NCI-H146 (cell line): ENCODE measurements at places on chromosomes 1 and 21.

DNA sequence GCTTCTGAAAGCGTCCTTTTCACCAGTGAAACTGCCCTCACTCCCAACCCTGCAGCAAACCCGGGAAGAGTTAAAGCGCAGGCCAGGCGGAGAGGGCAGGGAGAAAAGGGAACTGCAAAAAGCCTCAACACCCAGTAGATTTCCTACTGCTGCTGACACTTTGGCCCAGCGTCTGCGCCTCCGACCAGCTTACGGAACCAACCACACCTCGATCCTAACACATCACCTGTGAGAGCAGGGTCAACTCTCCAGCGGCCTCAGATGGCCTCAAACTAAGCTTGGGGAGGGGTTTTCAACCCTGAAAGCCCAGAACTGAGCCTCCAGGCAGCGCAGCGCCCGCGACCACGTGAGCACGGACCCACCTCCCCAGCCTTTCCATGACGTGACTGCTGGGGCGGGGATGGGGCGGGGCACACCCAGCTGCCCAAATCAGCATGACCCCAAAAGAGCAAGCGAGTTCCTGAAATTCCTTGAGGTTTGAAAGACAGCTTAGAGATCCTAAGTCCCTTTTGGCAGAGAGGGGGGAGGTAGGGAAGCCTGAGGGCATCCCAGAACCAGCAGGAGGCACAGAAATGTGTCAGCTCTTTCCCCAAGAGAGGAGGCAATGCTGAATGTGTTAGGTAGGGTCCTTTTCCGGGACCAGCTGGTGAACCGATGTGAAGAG is 59.1 kb downstream of the ITPKB start:
- no peak for DNase-seq

DNA sequence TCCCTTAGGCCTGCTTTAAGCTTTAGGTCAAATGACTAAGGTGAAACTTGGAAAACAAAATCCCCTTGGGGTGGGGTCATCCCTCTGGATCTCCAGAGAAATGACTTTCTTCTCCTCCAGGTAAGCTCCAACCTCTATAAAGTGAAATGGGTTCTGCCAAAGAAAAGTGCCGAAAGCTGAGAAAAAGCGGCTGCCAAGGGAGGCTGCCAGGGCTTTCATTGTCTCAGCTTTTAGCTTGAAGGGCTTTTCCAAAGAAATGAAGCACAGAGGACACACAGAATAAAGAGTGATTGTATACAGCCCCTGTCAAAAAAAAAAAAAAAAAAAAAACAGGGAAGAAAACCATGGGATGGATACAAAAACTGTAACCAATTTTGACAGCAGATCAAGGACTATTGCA is 126.9 kb downstream of the TGFBR3 start:
- DNase-seq = no peak

DNA sequence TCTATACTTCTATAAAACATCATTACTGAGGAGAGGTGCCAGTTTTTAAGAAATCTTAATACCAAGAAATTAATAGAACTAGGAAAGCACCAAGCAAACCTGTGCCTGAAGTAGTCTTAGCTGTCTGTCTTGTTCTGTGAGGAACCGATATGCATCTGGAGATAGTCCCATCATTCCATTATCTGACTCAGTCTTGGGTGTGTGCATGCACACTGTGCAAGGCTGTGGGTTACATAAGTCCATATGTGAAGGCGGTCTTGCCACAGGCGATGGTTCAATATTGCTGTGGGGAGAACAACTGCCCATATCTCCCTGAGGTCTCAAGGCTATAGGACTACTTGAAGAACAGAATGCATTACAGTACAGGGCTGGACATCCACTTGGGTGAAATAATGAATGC is 33.8 kb downstream of the STIL start:
- no peak for DNase-seq

- DNase-seq = no peak
Observed at GRCh38 chr1:83697961-83698360, 301.0 kb downstream of the TTLL7 start.

- DNase-seq = peak; percentile 73
Observed at GRCh38 chr1:235648407-235648907, 1.1 kb downstream of the GNG4 start.

- peak; percentile 31 for DNase-seq
Observed at GRCh38 chr1:11147197-11147770, 41.9 kb upstream of the ANGPTL7 start.

DNA sequence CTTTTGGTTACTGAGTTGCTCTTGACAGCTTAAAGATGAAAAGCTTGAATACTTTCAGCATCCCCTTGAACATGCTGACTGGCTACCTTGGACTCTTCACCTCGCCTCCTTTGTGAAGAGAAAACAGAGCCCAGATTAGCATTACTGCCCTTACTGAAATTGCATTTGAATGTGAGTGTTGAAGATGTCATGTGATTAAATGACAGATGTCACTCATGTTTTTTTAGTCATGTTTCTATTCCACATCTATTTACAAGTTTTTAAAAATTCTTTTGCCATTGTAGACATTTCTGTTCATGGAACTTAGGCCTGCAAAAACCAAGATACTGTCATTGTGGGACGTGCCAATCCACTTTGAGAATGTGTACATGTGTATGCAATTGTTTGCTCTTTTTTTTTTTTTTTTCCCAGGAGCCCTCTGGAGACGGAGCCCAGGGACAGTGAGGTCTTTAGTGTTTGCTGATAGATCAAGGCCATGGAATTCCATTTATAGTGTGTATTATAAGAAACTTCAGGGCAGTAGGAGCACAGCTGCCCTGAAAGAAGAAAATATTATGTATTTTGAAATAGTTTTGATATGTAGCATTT is 25.7 kb upstream of the IVNS1ABP start:
- DNase-seq = no peak

GRCh38 chr1:94115900-94116436 is 5.0 kb downstream of the ABCA4 start:
- DNase-seq = no peak

DNA sequence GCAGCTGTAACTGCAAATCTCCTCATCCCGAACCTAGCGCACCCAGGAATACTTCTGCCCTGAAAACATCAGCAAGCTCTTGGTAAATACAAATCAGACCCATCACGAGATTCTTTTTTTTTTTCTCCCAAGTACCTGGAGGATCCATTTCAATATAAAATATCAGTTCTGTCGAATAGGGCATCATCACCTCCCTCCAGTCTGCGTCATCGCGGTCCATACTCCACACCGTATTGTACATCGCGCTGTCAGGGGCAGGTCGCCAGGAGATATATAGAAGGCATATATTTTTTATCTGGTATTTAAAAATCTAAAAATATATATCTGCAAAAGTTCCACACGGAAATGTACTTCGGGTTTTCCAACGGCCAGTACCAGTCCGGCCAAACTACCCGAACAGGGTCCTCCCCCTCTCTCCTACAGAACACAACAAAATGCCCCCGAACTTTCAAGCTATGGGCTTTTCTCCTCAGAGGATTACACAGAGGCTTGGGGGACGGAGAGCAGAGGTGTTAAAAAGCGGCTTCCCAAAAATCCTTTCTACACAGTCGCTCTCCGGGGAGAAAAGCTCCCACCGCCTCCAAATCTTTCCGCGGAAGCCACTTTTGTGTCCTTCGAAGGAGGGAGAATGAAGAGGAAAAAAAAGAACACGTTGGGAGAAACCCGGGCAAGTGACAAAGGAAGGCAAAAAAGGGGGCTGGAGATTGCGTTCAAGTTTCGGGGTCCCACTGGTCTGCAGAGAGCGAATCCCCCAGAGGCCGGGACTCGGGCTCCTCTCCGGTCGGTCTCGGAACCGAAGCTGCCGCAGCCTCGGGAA is 509 bp downstream of the PIK3R3 start:
- DNase-seq = peak; percentile 50

DNA sequence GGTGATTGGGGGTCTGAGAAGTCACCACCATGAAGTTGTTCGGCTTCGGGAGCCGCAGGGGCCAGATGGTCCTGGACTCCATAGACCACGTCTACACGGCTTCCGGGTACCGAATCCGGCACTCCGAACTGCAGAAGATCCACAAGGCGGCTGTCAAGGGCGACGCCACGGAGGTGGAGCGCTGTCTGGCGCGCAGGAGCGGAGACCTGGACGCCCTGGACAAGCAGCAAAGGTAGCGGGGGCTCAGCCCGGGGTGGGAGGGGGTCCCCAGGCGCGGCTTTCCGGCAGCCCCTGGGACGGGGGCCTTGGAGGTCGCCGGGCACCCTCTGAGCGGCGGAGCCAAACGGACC is 146.5 kb downstream of the LIPI start:
- no peak for DNase-seq

DNA sequence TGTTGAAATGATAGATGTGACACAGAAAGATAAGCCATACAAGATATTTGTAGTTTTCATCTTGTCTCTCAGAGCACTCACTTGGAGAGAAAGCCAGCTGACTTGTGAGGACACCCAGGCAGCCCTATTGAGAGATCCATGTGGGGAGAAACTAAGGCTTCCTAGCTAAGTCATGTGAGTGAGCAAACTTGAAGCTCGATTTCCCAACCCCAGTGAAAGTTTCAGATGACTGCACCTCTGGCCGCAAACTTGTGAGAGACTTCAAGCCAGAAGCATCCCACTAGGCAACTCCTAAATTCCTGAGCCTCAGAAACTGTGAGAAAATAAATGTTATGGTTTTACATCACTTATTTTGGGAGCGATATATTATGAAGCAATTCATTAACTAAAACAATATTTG is 832.3 kb downstream of the LTN1 start:
- no peak for DNase-seq

DNA sequence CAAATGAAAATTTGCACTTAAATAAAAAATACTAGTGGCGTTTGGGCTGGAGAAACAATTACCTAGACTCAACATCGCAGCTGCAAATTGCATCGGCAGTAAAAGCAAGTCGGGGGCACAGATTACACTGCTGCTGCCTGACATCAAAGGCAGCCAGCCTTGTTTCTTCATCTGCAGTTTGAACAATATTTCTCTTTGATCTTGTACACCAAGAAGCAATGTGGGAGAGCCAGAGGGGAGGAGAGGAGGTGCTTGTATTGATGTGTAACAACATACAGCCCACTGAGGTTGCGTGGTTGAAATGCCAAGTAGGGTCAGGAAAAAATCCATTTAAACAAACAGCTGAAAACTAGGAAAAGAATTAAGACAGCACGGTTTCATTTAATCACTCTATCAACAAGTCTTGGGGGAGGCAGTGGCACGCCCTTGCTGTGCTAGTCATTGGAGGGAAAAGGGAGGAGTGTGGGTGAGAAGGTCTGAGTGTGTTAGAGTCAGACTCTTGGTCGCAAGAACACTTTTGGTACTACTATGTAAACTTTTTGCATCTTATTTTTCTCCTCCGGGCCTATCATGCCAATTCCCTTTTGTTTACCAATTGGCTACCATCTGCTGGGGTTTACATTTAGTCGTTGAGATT is 456.5 kb downstream of the OMA1 start:
- DNase-seq = no peak

DNA sequence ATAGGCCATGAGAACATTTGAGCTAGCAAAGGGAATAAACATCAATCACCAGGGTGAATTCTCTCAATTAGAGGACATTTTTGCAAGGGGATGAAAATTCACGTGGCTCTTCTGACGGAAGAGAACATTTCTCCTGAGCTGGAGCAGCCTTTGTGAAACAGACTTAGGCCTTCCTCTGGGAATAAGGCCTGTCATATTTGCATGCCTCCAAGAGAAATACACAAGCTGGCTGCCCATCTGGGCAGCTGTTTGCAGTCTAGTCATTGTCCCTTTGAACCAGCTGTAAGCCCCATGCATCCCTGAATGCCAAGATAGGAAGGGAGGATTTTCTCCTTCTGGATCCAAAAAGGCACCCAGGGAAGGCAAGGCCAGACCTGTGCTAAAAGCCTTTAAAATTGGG is 5.5 kb downstream of the LEMD1 start:
- DNase-seq = no peak

GRCh38 chr1:62194651-62195544 is at the start of gene L1TD1:
L1TD1 (plus strand) TSS chr1:62194849; CDS start chr1:62206629, 11,780 bp downstream.
- no peak for DNase-seq

GRCh38 chr21:38958940-38959691 is 153.4 kb downstream of the ETS2 start:
- no peak for DNase-seq

GRCh38 chr21:45644041-45644906 is 749 bp downstream of the PCBP3 start:
- no peak for DNase-seq

GRCh38 chr1:145993618-145994390 is 2.6 kb downstream of the TXNIP start:
- DNase-seq = no peak

- peak; percentile 75 for DNase-seq
Observed at GRCh38 chr1:209879539-209879938, 51.8 kb downstream of the UTP25 start.

GRCh38 chr1:28258628-28259251 is 578 bp upstream of the SESN2 start:
- no peak for DNase-seq

- no peak for DNase-seq
Observed at GRCh38 chr1:2391931-2392509, 379 bp downstream of the RER1 start.

GRCh38 chr21:32062591-32063227 is 189.9 kb downstream of the HUNK start:
- DNase-seq = no peak

DNA sequence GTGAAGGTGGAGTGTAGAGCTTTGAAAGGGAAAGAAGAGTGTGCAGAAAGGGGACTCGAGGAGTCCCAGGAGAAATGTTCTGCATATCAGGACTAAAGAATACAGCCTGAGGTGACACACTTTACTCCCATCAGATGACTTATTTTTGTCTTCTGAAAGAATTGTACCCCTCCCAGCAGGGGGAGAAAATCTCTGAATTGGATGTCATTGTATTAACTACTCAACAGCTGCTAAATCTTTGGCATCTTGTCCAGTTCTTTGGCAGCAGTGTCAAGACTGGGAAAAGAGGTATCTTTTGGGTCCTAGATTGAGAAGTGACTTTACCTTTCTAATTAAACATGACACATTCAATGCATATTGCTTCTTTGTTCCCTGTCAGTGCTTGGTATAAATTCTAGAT is 18.9 kb downstream of the UBE4B start:
- DNase-seq = no peak

DNA sequence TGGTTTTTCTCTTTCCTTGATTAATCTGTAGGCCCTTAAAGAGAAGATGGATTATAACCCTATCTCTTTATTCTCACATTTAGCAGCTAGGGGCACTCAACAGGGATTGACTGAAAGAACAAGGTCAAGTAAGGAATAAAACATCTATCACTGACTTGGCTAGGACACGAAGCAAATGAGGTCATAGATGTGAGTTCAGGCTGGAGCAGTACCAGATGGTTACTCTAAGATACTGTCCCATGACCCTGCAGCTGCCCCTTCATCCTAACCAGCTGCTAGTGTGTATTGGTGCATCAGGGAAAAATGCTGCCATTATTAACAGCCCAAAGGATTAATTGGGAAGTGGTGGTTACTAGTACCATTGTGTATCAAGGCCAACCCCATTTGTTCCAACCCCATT is 221.9 kb downstream of the CTH start:
- DNase-seq = no peak

GRCh38 chr1:35655196-35655595 is 13.9 kb upstream of the PSMB2 start:
- no peak for DNase-seq

GRCh38 chr1:230109895-230110667 is 43.0 kb downstream of the GALNT2 start:
- no peak for DNase-seq

GRCh38 chr21:16965424-16965823 is 547.4 kb upstream of the CXADR start:
- DNase-seq = no peak
